ENCODE measurements at places on chromosomes 4 and X.

GRCh38 chr4:4338210-4339001 lies 48.4 kb downstream of the ZBTB49 start:
- no peak for DNase-seq

GRCh38 chr4:2047031-2047660 lies 12.0 kb upstream of the NAT8L start:
- no peak for DNase-seq

- no peak for DNase-seq
Measured at GRCh38 chrX:39982948-39983347, 114.8 kb downstream of the BCOR start.

DNA sequence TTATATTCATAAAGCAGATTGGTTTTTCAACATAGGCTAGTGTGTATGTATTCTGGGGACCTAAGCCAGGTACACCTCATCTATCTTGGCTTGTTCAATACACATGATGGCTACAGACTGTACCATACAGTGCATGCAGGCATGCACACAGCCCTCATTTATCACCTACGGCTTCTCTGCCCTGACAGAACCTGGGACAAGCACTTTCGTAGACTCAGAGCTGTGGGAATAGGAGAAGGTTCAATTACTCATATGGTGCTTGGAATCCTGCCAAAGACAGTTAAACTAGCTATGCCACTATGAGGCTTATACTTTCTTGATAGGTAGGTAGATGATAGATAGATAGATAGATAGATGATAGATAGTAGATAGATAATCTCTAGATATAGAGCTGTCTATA lies 457.2 kb downstream of the GALNTL6 start:
- DNase-seq: peak; percentile 9

DNA sequence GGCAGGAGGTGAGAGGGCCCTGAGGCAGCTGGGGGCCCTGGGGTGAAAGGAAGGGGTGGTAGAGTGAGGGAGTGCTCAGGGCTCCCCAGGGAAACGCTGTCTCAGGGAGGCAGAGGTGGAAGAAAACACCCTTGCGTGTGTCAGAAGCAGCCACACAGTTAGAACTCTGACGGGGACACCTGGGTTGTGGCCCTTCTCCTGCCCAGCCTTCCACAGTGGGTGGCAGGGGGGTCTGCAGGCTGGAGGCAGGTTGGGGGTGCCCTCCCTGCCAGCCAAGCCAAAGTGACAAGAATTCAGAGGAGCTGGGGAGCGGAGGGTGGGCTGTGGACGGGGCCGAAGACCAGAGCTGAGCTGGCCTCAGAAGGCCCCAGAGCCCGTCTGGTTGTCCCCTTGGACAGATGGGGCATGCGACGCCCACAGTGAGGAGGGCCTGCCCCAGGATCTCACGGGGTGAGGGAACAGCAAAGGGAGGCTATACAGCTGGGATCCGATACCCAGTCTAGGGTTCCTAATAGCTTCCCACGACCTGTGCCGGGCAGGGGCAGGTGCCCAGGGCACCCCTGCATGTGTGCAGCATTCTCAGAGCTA lies 105.2 kb upstream of the ADRA2C start:
- no peak for DNase-seq

- DNase-seq: peak; percentile 67
Measured at GRCh38 chr4:76950956-76951671, 1.6 kb downstream of the SEPTIN11 start.

GRCh38 chr4:41455206-41455605 lies 82.8 kb upstream of the LIMCH1 start:
- DNase-seq: no peak

GRCh38 chr4:17324386-17324830 lies 187.5 kb downstream of the QDPR start:
- DNase-seq: peak; percentile 75
